ENCODE measurements at places on chromosomes 4 and X.

GRCh38 chr4:182280436-182281111, 37.4 kb downstream of the TENM3 start:
- no peak for DNase-seq

DNA sequence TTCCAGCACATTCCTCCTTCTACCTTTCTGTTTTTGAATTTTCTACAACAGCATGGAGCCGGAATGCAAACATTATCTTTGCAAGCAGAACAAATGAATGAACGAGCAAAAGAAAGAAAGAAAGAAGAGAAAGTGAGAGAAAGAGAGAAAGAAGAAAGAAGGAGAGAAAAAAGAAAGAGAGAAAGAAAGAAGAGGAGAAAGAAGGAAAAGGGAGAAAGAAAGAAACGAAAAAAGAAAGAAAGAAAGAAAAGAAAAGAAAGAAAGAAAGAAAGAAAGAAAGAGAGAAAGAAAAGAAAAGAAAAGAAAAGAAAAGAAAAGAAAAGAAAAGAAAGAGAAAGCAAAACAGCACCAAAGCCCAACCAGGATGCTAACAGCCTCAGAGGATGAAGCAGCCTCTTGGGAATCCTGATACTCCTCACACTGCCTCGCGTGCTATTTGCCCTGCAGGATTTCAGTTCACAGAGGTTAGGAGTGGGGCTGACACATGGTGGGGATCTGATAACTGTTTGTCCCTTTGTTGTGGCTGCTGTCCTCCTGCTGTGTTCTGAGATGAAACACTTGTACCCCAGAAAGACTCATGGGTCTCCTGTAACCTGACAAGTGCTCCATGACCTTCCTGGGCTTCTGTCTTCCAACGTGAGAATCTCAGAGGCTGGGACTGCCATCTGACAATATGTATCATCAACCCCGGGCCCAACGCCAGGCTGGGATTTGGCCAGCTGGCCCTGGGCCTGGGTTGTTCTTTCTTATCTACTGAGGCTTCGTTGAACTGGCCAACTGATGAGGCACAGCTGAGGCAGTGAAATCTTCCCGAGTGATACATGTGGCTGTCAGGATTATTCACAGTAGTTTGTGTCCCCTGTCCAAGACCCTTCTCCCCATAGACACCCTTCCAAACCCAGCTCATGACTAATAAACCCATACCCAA, 61.0 kb downstream of the SEPSECS start:
- DNase-seq, result no peak

- DNase-seq, result no peak
Observed at GRCh38 chr4:119897260-119897659, 169.4 kb downstream of the MAD2L1 start.

DNA sequence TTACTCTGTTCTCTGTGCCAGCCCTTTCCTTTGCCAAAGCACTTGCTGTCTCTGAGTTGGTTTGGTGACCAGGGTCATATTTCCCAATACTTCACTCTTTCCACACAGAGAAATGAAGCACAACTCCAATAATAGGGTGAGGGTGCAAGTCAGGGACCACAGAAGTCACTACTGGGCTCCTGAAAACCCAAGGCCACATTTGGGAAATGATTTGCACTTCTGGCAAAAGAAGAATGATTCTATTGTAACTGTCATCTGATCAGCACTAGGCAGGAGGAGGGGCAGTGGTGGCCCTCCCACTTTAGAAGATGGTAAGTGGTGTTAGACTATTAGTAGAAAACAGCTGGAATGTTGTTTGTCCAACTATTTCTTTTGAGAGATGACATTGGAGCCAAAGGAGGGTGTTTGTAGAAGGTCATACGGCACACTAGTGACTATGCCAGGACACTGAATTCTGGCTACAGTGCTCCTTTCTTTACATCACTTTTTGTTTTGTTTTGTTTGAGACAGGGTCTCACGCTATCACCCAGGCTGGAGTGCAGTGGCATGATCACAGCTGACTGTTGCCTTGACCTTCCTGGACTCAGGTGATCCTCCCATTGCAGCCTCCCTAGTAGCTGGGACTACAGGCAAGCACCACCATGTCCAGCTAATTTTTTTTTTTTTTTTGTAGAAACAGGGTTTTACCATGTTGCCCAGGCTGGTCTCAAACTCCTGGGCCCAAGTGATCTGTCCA, 10.8 kb upstream of the HADH start:
- DNase-seq, result no peak

DNA sequence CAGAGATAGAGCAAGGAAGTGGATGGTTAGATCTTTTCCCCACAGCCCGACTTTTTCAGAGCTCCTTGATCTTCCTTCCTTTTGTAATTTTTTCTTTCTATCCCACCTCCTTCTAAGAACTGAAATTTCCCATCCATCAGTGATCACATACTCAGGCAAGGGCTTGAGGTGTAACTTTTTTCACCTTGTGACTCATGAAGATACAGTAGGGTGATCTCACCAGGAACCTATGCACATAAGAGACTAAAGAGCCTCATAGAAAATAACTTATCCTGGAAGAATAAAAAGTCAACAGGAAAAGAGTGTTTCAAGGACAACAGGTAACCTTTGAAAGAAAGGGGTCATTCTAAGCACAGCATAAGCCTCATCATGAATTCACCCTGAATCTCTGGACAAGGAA, 131.2 kb upstream of the HCCS start:
- no peak for DNase-seq

- DNase-seq, result peak; percentile 6
Observed at GRCh38 chrX:130120746-130121504, 10.6 kb upstream of the ELF4 start.

DNA sequence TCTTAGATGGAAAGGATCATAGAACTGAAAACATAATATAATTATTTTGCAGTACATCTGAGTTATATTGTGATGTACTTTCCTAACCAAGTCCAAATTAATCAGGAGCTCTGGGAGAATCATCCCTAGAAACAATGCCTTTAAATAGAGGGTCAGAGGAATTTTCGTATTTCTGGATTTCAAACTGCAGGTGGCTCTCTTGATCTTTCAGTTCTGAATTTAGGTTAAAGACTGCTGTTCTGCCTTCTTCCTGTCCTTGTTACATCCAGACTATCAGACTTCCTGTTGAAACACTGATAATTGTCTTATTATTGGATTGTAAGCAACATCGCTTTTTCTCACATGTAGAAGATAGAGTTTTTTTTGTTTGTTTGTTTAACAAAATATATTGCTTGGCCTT, 142.7 kb downstream of the RPA4 start:
- peak; percentile 15 for DNase-seq

DNA sequence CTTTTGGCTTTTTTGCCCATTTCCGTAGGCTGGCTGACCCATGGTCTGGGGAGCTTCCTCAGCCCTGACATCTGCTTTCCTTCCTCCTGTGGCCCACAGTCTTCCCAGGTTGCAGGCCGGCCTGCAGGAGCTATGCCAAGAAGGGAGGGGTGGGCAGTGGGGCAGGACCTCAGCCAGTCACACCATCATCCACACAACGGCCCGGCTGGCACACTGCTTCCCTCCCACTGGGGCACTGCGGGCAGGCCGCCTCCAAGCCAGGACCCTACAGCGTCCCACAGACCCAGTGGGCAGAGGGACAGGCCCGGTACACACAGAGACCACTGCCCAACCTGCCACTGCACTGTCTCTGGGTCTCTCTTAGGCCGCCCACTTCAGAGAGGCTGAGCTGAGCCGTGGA, 38.0 kb downstream of the CTBP1 start:
- no peak for DNase-seq

All from NCI-H510A treated with DMSO at 0.1 percent for 48 hours (cell line).